Ovary (tissue), 10 donors: ENCODE measurements at places on chromosomes 16 and 17. TPM values are rescaled to one million over a fixed set of nuclear protein-coding genes. Genes with fewer than 3 reads are reported as not detected.

LRRC3C gene
- total RNA-seq, result not detected

TLCD2 gene
- 2.8 TPM for total RNA-seq

DNA sequence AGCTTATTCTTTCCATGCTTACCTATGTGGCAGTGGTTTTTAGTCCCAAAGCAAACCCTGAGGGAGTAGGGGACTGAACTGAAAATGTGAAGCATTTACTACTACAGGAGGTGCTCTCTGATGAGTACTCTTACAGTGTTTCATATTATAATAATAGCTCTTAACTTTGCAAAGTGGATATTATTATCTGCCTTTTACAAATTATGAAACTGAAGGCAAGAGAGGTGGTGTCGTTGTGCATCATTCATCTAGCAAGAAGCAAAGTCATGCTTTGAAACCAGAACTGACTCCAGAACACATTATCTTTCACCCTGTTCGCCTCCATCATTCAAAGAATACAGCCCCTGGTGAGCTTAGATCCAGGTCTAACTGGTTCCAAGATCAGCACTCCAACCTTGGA is 8.2 kb upstream of the KCNH6 start:
- no peak for DNase-seq
- H3K27me3 ChIP-seq, result no peaks in the 10 kb centered on the region
- H3K4me3 ChIP-seq, result no peak overlapping the region
- H3K36me3 ChIP-seq, result no peaks in the 10 kb centered on the region
- H3K4me1 ChIP-seq, result no peaks in the 10 kb centered on the region

- peak; percentile 62 for DNase-seq
- H3K36me3 ChIP-seq, result no peaks in the 10 kb centered on the region
- peak overlapping the region; percentile 14 for H3K27ac ChIP-seq
These were observed 792 bp downstream of the TMEM231 start for GRCh38 chr16:75555213-75555706.

DNA sequence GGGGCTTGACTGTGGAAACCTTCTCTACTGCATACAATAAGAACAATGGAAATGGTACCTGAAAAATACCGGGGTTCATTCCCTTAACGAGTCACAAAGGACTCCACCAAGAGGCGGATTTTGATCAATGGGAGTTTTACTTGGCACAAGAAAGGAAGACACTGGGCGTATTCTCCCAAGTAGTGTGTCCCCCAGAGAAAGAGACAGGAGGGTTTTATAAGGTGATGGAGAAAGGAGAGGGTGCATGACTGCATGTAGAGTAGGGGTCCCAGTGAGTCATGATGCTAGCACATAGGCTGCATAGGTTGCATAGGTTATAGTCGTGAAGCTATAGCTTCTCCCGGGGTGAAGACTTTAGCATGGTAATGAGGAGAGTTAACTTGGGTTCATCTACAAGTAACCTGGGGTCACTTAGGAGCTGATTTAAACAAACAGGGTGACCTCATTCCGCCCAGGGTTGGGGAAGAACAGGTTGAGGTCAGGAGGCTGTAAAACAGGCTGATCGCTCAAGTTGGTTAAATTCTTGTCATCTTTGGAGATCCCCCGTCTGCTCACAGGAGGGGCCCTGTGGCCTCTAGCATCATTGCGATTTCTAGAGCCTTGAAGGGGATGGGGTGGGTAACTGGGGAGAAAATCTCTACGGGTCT is 1.5 kb downstream of the MPV17L start:
- H3K27ac ChIP-seq, result no peak overlapping the region
- H3K27me3 ChIP-seq, result no peaks in the 10 kb centered on the region
- no peak for DNase-seq

- H3K4me3 ChIP-seq, result no peak overlapping the region
- no peaks in the 10 kb centered on the region for H3K27me3 ChIP-seq
- no peak overlapping the region for H3K27ac ChIP-seq
- no peak for DNase-seq
- H3K36me3 ChIP-seq, result no peaks in the 10 kb centered on the region
- peaks cover 7% of the 10 kb centered on the region for H3K4me1 ChIP-seq
These were observed 57.8 kb downstream of the BMERB1 start for GRCh38 chr16:15492091-15492740.

DNA sequence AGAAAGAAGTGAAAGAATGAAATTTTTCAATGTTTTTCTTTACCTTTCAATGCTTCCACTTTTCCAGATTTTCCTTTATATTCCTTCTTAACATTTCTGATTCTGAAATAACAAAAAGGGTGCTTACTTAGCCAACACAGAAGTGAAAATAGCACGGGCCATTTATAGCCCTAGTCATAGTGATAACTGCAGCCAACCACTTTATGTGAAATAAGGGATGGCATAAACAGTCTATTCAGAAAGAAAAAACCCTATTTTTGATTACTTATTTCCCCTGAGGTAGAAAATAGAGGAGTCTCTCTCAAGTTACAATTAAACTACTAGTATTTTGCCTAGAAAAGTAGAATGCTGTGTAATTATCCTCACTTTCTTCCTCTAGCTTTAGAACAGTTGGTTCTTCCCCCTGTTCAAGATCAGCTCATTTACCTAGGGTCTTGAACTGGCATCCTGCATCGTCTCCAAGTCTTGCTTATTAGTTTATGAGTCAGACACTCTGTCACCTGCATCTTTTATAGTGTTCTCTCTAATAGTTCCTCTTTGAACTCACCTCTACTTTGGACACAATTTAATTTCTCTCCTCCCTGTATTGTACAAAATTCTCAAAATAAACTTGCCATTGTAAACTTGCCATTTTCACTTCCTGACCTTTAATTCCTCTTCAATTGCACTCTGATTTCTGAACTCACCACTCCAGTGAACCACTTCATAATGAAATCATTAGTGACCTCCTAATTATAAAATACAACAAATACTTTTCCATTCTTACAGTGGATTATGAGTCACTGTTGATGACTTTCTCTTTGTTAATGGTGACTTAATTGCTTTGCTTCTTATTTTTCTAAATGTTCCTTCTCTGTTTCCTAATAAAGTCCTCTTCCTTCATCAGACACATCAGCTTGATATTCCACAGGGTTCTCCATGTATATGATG is 23.6 kb downstream of the ABCA6 start:
- H3K4me3 ChIP-seq, result no peak overlapping the region
- no peak overlapping the region for H3K27ac ChIP-seq
- H3K27me3 ChIP-seq, result no peaks in the 10 kb centered on the region
